ENCODE measurements at places on chromosomes 11 and 22.

DNA sequence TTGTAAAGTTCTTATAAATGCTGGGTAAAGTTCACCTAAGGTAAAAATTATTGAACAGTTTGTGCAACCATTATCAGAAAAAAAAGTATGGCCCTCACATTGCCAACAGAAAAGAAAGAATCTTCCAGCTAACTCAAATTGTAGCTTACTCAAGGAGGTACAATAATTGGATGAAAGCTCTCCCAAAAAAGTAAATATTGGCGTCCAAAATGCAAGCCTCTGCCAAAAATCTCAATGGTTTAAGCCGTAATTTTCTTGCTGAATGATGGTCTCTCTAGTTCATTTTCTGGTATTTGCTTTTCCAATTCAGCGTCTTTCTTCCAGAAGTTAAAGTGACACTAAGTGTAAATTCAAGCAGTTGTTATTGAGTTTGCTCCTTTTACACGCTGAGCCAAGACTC is 727.3 kb downstream of the LRRC4C start:
- DNase-seq: no peak

DNA sequence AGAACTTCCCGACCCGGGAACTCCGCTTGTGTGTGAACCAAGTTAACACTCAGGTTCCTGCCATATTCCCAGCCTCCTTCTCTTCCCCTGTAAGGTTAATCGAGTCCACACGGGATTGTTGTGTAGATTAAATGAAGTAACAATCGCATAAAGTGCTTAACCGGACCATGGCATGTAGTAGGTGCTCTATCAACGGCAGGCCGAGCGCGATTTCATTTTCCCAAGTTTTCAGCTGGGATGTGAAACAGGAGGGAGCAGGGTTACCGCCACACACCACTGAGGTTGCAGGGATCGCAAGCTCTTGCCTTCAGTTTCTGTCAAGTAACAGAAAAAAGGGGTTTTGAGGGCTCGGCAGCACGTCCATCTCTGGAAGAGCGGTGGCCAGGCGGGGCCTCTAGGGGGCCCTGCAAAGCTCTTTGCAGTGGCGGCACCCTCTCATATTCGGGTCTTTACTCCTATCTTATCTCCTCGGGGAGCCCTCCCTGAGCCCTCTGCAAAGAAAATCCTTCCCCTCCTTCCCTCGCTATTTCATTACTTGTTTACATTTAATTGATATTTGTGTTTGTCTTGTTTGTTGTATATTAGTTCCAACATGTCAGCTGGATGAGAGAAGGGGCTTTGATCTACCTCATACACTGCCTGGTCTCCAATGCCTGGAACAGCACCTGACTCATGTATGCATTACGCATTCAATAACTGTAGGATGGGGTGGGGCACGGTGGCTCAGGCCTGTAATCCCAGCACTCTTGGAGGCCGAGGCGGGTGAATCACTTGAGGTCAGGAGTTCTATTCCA is 816 bp upstream of the PLEKHA7 start:
- DNase-seq: no peak

- no peak for DNase-seq
Measured at GRCh38 chr11:68326334-68327215, 14.2 kb downstream of the LRP5 start.

- DNase-seq: no peak
Measured at GRCh38 chr11:64724863-64725532, 2.0 kb upstream of the NRXN2 start.

DNA sequence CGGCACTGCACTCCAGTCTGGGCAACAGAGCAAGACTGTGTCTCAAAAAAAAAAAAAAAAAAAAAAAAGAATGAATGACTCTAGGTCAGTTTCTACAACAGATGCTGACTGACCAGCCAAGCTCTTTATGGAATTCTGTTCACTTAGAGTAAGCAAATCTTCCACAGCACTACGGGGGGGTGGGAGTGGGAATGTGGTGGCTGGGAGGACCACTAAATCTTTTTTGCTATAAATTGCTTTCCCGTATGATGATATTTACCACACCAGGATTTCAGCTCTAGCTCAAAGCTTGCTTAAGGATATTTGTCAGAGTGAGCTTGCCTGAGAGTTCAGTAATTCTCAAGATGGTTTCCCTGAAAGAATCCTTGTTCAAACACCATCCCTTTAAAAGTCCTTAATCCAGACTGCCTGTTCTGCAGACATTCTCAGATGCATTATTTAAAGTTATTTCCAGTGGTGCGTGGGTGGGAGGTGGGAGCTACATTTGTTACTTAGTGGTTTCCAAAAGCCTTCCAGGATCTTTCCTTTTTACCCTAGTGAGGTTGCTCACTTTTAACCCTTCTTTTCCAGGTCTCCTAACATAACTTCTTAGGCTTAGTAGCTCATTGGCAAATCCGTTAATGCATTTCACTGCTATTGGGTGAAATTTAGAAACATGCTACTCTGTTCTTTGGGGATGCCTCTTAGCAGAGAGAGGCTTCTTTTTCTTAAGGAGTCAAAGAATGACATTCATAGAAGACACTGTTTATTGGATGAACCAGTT is 65.9 kb downstream of the UBASH3B start:
- no peak for DNase-seq

DNA sequence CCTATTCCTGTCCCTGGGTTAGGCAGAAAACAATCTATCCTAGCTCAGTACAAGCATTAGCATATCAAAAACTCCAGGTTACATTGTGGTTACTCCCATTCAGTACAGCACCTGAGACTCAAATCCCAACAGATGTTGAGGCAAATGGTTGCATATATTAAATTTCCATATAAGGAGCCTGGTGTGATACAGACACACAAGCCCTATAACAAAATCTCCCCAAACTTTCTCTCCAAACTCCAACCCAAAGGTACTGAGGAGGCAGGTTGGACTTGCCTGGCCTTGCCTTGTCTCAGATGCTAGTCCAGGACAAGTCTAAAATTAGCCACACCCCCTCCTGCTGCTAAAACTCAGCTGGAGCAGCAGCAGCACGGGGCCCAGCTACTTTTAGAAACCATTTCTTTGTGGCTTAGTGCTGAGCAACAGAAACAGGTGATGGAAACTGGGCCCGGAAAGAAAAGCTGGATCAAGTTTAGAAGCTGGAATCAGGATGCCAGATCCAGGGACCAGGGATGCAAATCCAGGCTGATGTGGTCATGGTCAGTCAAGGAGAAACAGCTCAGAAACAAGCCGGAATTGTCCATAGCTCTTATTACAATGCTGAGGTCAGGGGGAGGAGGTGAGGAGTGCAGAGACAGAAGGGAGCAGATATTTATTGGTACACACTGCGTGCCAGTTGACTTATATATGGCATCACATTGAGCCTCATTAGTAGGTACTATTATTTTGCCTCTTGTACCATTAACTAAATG is 73.7 kb upstream of the AMOTL1 start:
- no peak for DNase-seq

- no peak for DNase-seq
Measured at GRCh38 chr11:74672956-74673692, 58.1 kb downstream of the CHRDL2 start.

- DNase-seq: no peak
Measured at GRCh38 chr11:65778431-65778900, 2.3 kb downstream of the AP5B1 start.

DNA sequence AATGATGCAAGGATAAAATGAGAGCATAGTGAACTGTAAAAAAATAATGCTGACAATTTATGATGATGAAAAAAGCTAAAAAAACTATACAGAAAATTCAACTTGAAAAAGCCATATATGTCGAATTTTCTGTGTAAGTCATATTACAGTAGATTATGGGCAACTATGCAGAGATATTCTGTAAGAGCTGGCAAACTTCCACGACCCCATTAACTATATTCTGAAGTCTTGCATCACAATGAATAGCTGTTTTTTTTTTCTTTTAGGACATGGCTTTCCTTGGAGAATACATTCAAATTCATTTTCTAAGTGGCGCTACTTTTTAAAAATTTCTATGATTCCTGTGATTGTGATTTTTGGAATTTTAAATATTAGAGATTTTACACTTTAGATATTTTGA is 18.4 kb downstream of the PSMD13 start:
- no peak for DNase-seq

DNA sequence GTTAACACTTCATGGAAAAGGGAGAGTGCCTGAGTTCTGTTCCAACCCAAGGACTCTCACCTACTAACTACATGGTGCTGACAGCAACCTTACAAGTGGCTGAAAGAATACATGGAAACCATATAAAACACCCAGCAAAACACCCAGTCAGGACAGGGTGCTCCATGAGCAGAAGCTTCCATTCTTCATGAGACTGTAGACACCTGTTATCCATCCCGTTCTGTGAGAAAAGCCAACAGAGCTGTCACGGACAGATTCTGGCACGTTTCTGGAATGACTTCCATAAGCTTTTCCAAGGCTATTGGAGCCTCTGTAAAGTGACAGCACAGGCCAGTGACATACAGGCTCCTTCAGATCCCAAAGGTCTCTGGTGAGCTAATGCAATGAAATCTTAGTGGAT is 23.2 kb downstream of the PRR14L start:
- no peak for DNase-seq

- no peak for DNase-seq
Measured at GRCh38 chr11:44775366-44775984, 48.7 kb downstream of the TSPAN18 start.

DNA sequence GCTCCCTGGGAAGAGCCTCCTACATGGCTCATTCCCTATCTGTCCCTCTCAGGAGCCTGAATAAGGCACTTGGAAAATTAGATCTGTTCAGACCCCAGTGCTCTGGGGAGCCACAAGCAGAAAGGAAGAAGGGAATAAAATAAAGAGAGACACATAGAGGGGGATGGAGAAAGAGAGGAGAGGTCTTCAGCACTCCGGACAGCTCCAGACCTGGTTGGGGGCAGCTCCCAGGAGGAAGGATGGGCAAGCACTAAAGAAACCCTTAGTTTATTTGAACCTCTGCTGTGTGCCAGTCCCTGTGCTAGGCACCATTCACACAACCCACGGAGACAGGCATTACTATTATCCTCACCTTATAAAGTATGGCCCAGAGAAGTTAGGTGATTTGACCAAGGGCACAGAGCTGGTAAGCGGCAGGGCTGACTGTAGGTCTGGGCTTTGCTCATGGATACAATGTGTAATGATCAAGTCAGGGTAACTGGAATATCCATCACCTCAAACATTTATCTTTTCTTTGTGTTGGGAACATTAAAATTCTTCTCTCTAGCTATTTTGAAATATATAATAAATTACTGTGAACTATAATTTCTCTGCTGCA is 53.7 kb upstream of the LRRC32 start:
- no peak for DNase-seq

DNA sequence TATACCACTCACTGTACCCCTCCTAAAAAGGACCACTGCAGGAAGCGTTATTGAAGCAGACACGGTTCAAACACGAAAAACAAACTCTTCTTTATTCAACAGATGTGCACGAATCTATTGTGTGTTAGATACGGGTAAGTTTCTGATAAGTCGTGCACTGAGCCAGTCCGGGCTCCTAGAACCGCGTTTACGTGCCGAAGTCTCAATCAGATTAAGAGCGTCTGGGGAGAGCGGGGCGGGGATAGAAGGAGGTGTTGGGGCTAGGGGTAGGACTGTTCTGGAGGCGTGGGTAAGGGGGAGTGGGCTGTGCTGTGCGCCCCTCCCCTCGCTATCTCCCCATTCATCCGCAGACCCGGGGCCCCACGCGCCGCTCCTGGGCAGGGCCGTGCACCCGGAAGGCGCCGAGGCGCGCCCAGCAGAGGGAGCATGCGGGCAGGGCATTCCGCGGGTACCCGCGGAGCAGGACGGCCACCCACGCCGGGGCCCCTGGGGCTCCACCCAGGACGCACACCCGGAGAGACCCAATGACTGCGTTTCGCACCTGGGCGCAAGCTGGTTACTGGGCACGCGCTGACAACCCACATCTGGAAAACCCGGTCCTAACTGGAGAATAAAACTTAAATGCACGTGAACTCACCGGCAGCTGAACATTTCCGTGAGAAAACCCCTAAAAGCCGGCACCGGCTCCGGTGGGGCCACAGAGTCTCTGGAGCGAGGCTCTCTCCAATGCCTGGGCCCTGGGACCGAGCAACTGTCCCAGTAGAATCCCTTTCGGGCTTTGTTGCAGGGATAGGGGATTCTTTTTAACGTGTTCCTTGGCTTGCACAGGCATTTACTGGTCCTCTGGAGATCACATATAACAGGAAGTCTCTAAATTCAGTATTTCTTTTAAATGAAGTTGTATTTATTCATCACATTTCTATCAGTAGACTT is 40.6 kb downstream of the WEE1 start:
- DNase-seq: no peak

DNA sequence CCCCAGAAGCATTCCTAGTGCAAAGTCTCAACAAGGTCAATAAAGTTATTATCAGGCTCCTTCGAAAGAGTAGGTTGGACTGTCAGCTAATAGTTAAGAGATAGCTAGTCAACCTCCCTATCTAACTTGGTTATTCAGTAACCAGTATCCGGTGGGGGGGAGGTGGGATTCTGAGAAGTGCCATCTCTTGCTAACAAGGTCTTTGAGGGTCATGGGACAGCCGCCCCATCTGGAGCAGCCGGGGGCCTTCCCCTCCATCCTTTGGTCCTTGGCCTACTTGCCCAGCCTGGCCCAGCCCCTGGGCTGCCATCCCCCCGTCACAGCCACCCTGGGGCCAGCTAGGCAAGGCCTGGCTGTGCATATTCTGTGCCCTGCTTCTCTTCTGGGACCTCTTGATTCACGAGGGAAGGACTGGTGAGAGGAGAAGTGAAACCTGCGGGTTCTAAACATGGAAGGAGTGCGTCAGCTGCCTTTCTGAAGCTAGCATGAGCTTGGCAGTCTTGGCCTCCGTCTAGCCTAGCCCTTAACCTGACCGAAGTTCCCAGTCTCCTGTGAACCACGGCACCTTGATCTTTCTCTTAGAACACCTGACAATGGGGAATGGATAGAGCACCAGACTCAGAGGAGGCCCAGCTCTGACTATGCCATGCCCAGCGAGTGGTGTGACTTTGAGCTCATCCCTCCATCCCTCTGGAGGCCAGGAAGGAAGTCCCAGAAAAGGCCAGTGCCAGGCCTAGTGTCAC is 9.3 kb downstream of the SLC37A2 start:
- no peak for DNase-seq
